Activated CD8-positive, alpha-beta memory T cell treated with anti-CD3 and anti-CD28 coated beads for 36 hours (primary cell): ENCODE measurements at places on chromosomes 3 and 15. TPM values are rescaled to one million over a fixed set of nuclear protein-coding genes. Genes with fewer than 3 reads are reported as not detected.

The NR1I2 gene
- 0.55 TPM for total RNA-seq

The UROC1 gene
- not detected for total RNA-seq

The WNT5A gene
- not detected for total RNA-seq

The APOD gene
- not detected for total RNA-seq

The ABCF3 gene
- total RNA-seq, result 62.4 TPM

The LRRIQ4 gene
- total RNA-seq, result 0.17 TPM

The KIF15 gene
- 25.7 TPM for total RNA-seq

The SATB1 gene
- 159 TPM for total RNA-seq

The MRPL47 gene
- total RNA-seq, result 67.3 TPM

The LDHAL6B gene
- total RNA-seq, result not detected

The SNTN gene
- not detected for total RNA-seq

The CNTN4 gene
- total RNA-seq, result not detected

The ABHD2 gene
- total RNA-seq, result 59.2 TPM

The ATP13A5 gene
- total RNA-seq, result not detected

The ARL8B gene
- total RNA-seq, result 61.4 TPM

The MCTP2 gene
- total RNA-seq, result 19.9 TPM

The WDR49 gene
- not detected for total RNA-seq

The KLHL40 gene
- total RNA-seq, result not detected

The IL20RB gene
- 0.63 TPM for total RNA-seq

The ADGRG7 gene
- not detected for total RNA-seq

The ZNF592 gene
- total RNA-seq, result 29.6 TPM

The LRRC2 gene
- not detected for total RNA-seq

The SLC15A2 gene
- total RNA-seq, result 1.4 TPM

The ATP8B4 gene
- 16.3 TPM for total RNA-seq

The TRAIP gene
- 22.5 TPM for total RNA-seq

The CEP19 gene
- 4.8 TPM for total RNA-seq

The TBC1D21 gene
- not detected for total RNA-seq

The ZBTB11 gene
- total RNA-seq, result 27.1 TPM

The PATL2 gene
- 4.8 TPM for total RNA-seq

The GUCA1C gene
- total RNA-seq, result not detected

The NOP10 gene
- 328 TPM for total RNA-seq

The GPR149 gene
- total RNA-seq, result not detected

The PCBP4 gene
- 10.9 TPM for total RNA-seq

The ERICH6 gene
- not detected for total RNA-seq

The CYP1A1 gene
- total RNA-seq, result 1.0 TPM

The C2CD4A gene
- total RNA-seq, result 0.27 TPM

The NRROS gene
- 21.9 TPM for total RNA-seq

The PRSS50 gene
- total RNA-seq, result not detected

The MST1R gene
- 0.80 TPM for total RNA-seq

The GP9 gene
- total RNA-seq, result not detected

The ANKUB1 gene
- total RNA-seq, result not detected

The TIMMDC1 gene
- 164 TPM for total RNA-seq

The MKRN3 gene
- total RNA-seq, result 1.1 TPM

The RNF7 gene
- 63.4 TPM for total RNA-seq

The P2RY12 gene
- total RNA-seq, result not detected

The PLSCR5 gene
- not detected for total RNA-seq

The PPARG gene
- 0.80 TPM for total RNA-seq

The IQCF2 gene
- total RNA-seq, result not detected

The ZNF80 gene
- 1.6 TPM for total RNA-seq

The CSPG5 gene
- total RNA-seq, result 0.52 TPM

The CCDC50 gene
- 16.4 TPM for total RNA-seq

The AMIGO3 gene
- total RNA-seq, result not detected

The PTX3 gene
- not detected for total RNA-seq

The GPR27 gene
- total RNA-seq, result 2.7 TPM

The CLEC3B gene
- total RNA-seq, result 0.27 TPM

The BCL2A1 gene
- 79.6 TPM for total RNA-seq

The NEK10 gene
- total RNA-seq, result 0.30 TPM
